ENCODE measurements at places on chromosomes 7 and 10.

DNA sequence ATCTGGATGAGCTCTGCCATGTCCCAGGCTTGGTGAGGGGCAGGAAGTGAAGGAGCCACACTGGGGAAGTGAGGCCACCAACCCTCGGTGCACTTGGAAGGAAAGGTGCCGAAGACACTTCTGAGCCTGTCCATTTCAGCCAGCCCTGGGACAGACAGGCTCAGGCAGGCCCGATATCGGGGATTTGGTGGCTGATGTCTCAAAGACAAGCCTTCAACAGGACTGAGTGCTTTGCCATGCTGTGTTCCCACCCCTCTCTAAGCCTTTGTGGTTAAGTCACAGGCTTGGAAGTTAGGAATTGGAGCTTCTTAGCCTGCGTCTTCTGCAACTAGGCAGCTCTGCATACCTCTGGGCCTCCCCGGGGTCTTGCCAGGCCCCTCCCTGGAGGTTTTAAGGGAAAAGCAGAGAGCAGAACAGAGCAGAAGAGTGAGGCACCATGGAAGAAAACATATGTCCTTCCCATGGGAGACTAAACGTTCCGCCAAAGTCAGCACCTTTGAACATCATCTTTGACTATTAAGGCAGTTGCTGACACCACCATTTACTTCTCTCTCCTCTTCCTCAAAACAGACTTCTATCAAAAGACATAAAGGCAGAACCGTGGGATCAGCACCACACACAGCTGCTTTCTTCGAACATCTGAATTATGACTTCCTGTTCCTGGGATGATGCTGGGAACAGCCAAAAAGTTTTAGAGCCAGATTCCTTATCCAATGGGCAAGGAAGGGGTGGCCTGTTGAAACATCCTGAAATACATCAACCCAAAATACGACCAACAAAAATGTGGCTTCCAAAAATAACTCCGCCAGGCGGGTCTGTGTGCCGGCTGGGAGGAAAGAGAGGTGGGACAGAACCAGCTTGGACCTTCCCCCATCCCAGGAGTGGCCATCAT, 71.8 kb downstream of the AFAP1L2 start:
- DNase-seq: no peak

DNA sequence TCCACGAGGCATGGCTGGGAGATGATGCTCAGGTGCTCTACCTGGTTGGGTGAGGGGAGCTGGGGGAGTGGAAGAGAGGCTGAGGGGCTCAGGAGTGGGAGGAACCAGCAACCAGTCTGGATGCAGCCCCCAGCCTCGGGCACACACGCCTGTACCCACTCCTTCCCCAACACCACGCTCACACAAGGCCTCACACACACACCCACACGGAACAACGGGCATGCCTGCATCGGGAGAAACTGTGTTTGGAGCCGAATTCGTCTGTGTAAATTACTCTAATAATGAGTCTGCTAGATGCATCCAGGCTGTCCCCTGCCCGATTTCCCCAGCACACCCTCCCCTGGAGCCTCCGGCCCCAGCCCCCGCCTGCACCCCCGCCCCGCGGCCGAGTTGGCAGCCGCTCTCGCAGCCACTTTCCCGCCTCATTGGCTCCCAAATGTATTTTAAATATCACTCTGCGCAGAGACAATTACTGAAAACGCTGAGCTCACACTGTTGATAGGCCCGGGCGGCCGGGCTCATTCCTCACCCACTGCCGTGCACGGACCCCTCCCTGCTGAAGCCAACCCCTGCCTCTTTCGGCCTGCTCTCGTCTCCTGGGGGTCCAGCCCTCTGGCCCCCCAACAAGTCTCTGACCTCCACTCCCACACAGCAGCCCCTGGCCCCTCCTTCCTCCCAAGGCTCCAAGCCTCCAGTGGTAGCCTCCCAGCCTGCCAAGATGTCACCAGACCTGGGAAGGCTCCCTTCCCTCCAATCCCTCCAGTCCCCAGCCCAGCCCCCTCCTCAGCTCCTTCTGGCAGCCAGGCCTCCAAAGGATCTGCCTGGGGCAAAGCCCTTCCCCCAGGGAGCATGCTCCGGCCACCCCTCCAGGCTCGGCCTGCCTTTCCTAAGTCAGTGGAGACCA, 11.1 kb downstream of the H2BK1 start:
- DNase-seq: no peak

DNA sequence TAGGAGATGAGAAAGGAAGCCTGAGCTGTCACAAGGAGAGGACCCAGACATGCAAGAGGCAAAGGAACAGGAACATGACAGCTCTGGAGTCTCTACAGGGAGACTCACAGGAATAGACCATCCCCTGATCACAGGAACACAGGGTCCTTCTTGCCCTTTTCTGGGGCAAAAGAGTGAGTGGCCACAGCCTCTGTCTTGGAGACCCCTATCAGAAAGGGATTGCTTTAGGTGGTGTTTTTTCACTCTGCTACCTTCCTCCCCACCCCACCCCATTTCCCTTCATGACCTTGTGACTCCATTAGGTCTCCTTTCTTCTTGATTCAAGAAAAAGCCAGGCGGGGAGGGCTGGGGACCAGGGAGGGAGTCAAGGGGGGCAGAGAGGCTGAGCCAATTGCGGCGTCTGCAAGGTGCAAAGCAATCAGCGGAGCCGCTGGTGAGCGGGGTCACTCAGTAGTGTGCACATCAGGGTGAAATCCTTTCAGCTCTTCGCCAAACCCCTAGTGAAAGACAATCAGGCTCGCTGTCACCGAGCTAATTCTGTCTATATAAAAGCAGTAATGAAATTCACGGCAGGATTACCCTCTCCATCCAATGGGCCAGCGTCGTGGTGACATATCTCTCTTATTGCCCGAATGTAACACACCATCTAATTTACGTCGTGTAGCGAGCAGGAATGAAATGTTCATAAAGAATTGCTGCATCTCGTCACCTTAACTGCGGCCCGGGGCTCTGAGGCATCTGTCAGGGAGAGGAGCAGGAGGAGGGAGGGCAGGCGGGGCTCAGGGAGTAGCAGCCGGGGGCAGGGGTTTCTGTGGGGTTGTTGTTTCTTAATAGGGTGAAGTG, 31.5 kb upstream of the BTRC start:
- no peak for DNase-seq

GRCh38 chr7:84111842-84112241, 82.7 kb downstream of the SEMA3A start:
- DNase-seq: no peak

DNA sequence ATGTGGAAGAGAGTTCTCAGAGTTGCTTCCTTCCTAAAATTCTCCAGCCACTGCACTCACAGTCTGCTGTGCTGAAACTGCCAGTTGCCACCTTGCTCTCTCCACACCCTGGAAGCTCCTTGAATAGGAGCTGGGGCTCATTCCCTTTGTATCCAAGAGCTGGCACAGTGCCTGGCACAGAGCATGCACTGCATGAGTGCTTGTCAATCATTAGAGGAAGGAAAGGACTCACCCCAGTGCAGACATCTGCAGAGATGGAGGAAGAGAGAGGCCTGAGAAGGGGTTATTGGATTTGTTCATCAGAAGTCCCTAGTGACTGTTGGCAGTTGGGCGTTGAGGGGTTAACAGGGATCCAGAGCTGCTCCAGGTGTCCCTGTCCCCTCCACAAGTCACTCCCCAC, 41.7 kb upstream of the DUSP5 start:
- no peak for DNase-seq

- DNase-seq: no peak
These were observed 101.2 kb downstream of the MKX start for GRCh38 chr10:27644307-27644939.

- DNase-seq: no peak
These were observed 36.2 kb downstream of the WASL start for GRCh38 chr7:123712619-123713018.

GRCh38 chr10:85643171-85643844, 723.3 kb downstream of the GRID1 start:
- DNase-seq: no peak
